NCI-H2171 treated with DMSO at 0.1 percent for 48 hours (cell line): ENCODE measurements at places on chromosomes 16 and 17.

DNA sequence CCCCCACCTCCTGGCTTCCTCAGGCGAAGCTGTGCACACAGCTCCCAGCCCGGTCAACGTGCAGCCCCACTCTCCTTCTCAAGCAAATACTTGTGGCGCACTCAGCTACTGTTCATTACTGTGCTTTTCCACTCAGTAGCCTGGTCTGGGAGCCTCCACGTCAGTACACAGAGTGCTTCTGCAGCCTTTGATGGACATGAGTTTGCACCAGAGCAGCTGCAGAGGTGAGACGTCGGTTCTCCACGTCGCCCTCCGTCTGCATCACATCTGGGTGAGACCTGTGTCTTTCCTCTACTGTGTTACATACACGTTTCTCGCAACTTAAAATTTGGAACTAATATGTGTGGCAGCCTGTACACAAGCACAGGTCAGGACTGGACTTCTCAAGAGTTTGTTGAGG lies 334.3 kb downstream of the C16orf95 start:
- DNase-seq = no peak

DNA sequence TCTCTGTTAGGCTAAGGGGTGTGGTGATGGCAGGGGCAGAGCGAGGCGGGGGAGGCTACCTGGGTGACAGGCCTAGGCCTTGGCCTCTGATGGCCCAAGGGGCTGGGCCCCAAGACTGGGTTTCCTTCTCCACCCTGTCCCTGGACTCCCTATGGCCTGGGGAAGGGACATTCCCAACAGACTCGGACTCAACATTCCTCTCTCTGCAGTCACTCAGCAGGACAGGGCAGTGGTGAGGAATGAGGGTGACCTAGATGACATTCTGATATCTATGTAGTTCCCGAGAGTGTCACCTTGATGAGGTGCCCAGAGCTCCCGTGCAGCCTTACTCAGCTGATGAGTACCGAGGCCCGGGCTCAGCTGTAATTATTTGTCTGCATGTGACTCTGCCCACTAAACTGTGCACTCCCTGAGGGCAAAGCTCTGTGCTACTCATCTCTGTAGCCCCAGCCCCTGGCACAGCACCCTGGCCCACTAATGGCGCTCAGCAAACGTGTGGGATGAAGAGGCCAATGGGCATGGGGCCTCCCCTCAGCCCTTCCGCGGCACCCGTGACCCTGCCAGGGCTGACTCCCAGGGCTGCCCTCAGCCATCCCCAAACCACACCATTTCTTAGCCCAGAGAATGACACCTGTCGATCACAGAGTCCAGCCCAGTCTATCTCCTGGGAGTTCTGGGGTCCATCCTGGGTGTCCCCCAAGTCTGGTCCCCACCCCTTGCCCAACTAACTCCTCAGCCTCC lies 2.2 kb downstream of the PLCD3 start:
- no peak for DNase-seq

- DNase-seq = peak; percentile 36
Observed at GRCh38 chr17:51046046-51046445, 74.6 kb downstream of the SPAG9 start.

DNA sequence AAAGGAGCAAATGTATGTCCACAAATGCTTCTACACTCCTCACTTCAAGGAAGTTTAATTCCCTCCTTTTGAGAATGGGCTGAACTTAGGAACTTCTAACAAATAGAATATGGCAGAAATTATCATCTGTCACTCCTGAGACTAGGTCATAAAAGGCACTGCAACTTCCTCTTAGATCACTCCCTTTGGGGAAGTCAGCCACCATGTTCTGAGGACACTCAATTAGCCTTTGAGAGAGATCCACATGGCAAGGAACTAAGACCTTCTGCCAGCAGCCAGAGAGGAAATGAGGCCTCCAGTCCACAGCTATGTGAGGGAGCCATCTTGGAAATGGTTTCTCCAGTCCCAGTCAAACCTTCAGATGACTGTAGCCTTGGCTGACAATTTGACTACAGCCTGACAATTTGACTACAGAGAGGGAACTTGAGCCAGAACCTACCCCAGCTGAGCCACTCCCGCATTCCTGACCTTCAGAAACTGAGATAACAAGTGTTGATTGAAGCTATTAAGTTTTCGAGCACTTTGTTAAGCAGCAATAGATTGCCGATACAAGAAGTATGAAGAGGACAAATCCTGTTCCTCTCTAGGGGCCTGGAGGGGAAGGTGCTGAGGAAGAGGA lies 113.4 kb upstream of the SEC14L1 start:
- no peak for DNase-seq

DNA sequence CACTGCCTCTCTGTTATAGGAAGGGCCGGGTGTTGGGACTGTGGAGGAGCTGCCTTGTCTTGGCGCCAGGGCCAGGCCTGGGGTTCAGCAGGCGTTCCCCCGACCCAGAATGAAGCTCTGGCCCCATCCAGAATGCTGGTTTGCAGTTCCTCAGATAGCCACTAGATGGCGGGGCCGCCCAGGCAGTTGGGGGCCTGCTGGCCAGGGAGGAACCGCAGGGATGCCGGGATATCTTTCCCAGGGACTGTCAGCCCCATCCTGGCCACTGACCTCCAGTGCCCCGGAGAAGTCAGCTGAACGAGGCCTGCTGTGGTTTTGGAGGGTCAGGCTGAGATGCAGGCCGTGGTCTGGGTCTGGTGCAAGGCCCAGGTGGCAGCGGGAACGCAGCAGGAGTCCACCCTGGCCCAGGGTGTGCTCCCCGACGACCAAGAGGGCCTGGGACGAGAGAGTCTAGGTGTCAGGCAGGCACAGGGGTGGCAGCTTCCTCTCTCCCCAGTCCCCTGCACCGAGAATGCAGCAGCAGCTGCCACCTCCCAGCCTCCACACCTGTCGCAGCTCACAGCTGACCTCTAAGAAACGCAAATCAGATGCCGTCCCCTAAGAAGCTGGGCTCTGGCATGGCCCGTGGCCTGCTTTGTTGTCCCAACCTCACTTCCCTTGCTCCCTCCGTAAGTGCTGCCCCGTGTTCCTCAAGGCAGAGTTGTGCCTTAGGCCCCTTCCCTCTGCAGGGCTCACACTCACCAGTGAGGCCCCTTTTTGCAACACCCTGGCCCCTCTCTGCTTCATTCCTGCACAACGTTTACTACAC lies 51.2 kb downstream of the RMI2 start:
- peak; percentile 64 for DNase-seq

- no peak for DNase-seq
Observed at GRCh38 chr17:47873200-47874090, 22.5 kb upstream of the SP6 start.

- no peak for DNase-seq
Observed at GRCh38 chr16:24838554-24839266, 7.1 kb upstream of the SLC5A11 start.

- peak; percentile 16 for DNase-seq
Observed at GRCh38 chr16:76906552-76906951, 284.4 kb upstream of the MON1B start.

DNA sequence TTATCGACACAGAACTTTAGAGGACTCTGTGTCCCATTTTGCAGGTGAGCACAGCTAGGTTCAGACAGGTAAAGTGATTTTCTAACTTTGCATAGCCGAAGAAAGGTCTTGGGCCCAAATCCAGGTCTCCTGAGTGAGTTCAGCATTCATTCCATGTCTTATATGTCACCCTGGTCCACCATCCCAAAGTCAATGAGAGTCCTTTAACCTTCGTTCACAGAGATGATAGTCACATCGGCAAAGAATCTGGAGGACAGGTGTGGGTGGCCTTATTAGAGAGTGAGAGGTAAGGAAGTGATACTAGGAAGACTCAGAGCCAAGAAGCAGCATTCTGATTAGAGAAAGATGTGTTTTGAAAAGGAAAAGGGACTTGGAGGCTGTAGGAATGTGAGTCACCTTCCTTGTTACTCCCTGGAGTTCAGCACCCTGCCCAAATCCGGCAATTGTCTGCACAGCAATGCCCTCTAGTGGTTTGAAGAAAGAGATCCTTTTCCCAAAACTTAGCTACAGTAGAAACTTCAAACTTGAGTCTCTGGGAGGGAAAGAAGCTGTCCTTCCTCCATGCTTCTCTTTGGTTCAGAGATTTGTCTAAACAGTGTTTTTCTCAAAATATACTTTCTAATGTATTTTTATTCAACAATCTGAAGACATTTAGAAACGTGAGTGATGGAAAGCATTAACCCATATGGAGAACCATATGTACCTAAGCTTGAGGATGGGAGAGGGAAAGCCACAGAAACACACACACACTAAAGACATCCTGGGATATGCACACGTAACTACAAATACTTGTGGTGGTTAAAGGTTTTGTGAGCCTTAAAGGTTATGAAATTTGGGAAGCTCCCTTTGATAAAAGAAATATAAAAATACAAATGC lies 96.4 kb upstream of the SHISA6 start:
- peak; percentile 22 for DNase-seq

- DNase-seq = no peak
Observed at GRCh38 chr16:66224626-66225025, 141.9 kb upstream of the CDH5 start.

- no peak for DNase-seq
Observed at GRCh38 chr17:40344421-40345160, 19.9 kb downstream of the GJD3 start.

DNA sequence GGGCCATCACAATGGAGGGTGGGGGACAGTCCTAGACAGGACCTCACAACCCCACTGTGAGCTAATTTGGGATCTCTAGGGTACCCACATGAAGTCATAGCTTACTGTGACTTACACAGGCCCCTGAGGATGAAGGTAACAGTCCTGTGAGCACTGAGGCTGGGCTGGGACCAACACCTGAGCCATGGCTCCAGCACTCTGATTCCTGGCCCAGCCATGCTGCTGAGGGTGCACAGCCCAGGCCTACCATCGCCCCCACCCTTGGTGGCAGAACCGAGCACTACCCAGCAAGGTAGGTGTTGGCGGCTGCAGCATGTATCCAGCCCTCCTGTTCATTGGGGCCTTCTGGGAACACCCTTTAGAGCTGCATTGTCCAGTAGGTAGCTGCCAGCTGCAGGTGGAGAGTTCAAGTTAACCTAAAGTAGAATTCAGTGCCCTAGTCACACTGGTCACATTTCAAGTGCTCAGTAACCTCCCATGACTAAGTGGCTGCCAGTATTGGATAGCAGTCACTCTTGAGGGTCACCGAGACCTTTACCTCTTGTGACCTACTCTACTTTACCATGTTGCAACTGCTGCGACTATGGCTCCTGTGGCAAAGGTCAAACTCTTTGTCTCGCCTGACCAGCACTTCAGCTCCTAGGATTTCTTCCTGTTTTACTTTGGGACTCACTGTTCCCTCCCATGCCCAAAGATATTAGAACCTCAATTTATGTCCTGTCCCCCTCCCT lies 11.6 kb downstream of the AKAP1 start:
- DNase-seq = no peak

GRCh38 chr16:58418601-58419000 lies 26.3 kb downstream of the GINS3 start:
- no peak for DNase-seq

DNA sequence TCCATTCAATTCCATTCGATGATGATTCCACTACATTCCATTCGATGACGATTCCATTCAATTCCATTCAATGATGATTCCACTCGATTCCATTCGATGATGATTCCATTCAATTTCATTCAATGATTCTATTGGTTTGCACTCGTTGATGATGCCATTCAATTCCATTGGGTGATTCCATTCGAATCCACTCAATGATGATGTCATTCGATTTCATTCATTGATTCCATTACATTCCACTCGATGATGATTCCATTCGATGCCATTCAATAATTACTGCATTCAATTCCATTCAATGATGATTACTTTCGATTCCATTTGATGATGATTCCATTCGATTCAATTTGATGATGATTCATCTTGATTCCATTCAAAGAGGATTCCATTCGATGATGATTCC lies 1299.4 kb downstream of the TP53TG3F start:
- DNase-seq = no peak

DNA sequence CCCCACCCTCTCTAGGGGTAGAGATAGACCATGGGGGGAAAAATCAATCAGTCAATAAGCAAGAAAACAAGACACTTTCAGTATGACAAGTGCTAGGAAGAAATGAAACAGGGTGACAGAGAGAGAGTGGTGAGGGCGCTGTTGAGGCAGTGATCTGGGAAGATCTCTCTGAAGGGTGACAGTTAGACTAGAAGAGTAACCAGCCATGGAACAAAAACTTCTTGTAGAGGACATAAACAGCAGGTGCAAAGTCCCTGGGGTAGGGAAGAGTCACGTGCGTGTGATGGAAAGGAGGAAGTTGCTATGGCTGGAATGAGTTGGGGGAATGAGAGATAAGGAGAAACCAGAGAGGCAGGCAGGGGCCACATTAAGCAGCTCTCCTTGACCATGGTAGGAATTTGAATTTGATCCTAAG lies 16.8 kb upstream of the EMP2 start:
- no peak for DNase-seq

GRCh38 chr16:23597003-23597756 lies 1.1 kb upstream of the NDUFAB1 start:
- DNase-seq = peak; percentile 5

DNA sequence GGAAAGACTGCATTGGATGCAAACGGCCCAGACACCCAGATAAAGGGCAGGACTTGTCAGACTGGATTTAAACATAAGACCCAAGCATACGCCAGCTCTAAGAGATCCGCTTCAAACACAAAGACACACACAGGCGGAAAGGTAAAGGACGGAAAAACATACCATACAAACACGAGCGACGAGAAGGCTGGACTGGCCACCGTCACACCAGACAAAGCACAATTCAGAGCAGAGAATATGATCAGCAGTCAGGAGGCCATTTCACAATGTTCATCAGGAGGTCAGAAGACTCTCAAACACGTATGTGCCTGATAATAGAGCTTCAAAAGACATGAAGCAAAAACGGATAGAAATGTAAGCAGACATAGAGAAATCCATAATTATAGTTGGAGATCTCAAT lies 84.9 kb upstream of the GNG13 start:
- DNase-seq = no peak

DNA sequence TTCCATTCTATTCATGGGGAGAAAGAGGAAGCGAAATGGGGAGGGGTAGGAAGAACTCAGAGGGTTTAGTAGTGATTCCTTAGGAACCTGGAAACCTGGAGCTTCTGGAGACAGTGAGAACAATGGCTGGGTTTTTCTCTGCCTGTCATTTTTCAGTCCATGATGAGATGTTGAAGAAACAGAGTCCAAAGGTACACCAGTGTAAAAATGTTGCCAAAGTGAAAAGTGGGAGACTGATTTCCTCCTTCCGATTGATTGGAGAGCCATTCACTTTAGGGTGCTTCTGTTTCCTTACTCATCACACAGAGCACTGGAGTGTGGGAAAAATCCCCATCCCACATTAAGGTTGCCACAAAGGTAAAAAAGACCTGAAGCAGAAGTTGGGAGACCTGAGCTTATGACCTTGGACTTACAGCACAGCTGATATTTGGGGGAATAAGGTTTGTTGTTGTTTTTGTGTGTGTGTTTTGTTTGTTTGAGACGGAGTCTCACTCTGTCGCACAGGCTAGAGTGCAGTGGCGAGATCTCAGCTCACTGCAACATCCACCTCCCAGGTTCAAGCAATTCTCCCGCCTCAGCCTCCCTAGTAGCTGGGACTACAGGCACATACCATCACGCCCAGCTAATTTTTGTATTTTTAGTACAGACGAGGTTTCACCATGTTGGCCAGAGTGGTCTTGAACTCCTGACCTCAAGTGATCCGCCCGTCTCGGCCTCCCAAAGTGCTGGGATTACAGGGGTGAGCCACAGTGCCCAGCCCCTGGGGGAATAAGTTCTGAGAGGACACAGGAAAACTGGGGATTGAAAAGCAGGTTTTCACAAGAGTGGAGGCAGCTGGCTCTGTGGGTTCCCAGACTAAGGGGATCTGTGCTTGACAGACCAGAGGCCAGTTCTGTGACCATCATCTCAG lies 1.4 kb upstream of the DHX8 start:
- DNase-seq = no peak
